Hematopoietic multipotent progenitor cell treated with erythropoietin and hydrocortisone succinate and interleukin-3 and kit ligand, for 6 days (in vitro differentiated cells): ENCODE measurements at places on chromosomes 7 and 10.

- no peak for DNase-seq
Observed at GRCh38 chr7:36348256-36348655, 41.4 kb upstream of the ANLN start.

DNA sequence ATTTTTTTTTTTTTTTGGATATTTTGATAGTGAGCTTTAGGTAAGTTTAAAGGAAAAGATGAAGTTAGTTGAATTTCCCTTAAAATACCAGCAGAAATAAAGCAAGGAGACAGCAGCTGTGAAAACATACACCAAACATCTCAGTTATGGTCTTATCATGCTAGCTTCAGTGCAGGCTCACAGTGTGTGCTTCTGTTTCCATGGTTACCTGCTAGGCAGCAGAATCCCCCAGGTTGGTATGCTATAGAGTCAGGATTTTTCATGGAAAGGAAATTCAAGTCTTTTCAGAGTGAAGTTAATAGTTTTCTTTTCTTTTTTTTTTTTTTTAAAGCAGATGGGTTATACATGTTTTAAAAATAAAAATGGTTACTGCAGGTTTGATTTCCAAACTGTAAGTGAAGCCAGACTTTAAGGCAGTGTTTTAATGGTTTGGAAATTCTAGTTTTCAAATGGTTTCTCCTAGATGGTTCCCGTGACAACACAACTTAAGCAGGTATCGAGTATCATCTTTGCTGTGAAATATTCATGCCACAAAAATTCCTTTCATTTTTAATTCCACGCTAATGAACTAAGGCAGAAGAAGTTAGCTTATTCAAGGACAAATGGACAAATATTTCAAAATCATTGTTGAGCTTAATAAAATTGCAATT, 230.9 kb downstream of the BICC1 start:
- no peak for DNase-seq

- peak; percentile 32 for DNase-seq
Observed at GRCh38 chr10:43361547-43362190, 9.8 kb upstream of the FXYD4 start.

DNA sequence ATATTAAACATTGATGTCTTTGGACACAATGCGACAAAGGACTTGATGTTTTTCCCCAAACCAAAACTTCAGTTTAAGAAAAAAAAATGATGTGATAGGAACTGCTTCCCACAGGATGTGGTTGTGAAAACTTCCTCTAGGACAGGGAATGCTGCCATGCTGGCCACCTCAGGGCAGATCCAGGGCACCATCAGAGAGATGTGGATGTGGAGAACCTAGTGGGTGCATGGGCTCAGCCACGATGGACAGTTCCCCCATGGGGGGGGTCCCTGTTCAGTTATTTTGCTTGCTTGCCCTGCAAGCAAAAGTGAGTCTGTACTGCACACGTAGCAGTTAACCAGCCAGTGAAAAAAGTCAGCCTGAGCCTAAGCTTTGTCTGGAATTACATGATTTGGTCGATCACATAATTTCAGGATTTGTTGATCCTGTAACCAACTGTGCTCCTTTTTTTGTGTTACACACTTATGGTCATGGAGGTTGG, 36.3 kb downstream of the LAMB4 start:
- no peak for DNase-seq

- no peak for DNase-seq
Observed at GRCh38 chr10:71440506-71441035, 43.9 kb downstream of the CDH23 start.

- DNase-seq = peak; percentile 10
Observed at GRCh38 chr7:17402628-17403278, 104.3 kb downstream of the AHR start.

DNA sequence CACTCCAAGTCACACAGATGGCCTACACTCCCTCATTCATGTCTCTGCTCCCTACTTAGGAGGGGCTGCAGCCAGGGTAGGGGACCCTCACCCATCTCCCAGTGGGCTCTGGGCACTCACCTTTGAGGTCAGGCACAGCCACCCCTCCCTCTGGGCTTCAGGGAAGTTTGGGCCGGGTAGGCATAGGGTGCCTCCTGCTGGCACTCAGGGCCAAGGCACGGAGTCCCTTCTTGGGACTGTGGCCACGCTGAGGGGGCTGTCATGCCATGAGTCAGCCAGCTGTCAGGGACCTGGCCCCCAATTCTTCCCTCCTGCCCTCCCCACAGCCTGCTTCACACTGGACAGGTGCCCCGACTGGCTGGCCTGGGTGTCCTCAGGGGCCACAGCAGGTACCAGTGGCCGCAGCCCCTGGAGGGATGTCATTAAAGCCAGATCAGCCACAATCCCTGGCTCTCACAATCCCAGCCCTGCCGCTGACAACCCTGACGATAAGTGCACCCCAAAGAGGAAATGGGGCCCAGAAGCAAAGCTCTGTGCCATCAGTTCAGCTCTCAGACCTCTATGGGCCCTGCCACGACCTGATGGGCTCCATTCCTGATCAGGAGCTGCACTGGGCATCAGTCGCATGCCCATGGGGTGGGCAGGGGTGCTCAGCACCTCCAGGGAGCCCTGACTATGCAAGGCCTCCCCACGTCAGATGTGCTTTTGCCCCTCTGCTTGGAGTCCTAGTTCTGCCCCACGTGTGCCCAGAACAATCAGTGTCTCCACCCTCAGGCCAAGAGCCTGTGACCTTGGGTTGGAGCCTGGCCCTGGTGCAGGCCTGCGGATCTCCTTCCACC, 34.1 kb upstream of the RET start:
- DNase-seq = no peak

DNA sequence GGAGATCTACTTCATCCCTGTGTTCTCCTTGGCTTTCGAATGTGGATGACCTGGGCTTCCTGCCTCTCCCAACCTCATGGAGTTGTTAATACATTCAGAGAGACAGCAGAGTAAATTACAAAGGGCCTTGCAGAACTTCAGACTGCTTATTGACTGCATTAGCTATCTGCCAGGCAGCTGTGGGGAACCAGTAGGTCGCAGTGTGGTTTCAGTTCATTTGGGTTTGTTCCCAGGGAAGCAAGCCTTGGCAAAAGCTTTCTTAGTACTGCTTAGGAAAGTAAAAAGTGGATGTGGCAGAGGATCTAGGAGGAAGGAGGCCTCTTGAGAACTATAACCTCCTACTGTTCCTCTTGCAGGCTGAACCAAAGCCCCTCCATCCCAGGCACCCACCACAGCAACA, 9.2 kb downstream of the NPFFR1 start:
- no peak for DNase-seq

DNA sequence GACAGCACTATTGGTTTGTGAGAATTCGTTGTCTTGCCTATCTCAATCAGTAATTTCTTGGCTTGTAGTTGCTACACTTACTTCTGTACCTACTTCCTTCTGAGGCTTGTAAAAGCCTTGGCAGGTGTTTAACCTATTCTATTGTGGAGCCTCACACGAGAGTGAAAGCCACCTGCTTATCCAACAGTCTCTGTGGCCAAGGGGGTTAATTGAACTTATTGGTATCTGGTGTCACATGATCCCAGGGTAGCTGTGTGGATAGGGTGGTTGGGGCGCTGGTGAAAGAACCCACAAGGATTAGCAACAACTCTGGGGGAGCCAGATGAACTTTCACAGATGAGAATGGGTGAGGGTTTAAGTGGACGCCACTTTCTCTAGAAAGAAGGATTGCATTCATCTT, 13.9 kb upstream of the ATP6V0E2 start:
- DNase-seq = no peak

DNA sequence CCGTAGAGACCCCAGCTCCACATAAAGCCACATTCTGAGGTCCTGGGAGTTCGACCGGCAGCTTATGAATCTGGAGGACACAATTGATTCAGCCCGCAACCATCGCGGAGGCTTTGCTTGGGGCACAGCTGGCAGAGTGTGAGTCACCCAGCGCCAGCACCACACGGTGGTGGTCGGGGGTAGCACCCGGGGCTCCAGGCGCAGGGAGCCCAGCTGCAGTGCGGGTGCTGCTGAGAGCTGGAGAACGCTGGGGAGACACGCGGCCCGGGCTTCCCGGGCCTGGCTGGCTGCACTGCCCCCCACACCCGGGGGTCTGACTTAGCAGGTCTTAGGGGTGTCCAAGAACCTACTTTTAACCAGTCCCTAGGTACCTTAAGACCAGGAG, 87.9 kb downstream of the PAXIP1 start:
- DNase-seq = no peak

- DNase-seq = peak; percentile 82
Observed at GRCh38 chr7:103447073-103447960, 1.3 kb upstream of the SLC26A5 start.

- peak; percentile 83 for DNase-seq
Observed at GRCh38 chr10:97648562-97649404, 8.3 kb downstream of the PI4K2A start.

GRCh38 chr10:97876402-97876801, 26.8 kb downstream of the GOLGA7B start:
- DNase-seq = no peak

GRCh38 chr7:28984631-28985030, 26.5 kb upstream of the TRIL start:
- peak; percentile 73 for DNase-seq

GRCh38 chr7:16554518-16555236, 28.1 kb downstream of the LRRC72 start:
- no peak for DNase-seq
